NCI-H2171 treated with DMSO at 0.1 percent for 48 hours (cell line): ENCODE measurements at places on chromosomes 7 and 10.

- DNase-seq = no peak
These were observed 1.3 kb upstream of the ITPRIP start for GRCh38 chr10:104339469-104340110.

GRCh38 chr7:1979591-1980560 lies 252.9 kb downstream of the MAD1L1 start:
- DNase-seq = no peak

DNA sequence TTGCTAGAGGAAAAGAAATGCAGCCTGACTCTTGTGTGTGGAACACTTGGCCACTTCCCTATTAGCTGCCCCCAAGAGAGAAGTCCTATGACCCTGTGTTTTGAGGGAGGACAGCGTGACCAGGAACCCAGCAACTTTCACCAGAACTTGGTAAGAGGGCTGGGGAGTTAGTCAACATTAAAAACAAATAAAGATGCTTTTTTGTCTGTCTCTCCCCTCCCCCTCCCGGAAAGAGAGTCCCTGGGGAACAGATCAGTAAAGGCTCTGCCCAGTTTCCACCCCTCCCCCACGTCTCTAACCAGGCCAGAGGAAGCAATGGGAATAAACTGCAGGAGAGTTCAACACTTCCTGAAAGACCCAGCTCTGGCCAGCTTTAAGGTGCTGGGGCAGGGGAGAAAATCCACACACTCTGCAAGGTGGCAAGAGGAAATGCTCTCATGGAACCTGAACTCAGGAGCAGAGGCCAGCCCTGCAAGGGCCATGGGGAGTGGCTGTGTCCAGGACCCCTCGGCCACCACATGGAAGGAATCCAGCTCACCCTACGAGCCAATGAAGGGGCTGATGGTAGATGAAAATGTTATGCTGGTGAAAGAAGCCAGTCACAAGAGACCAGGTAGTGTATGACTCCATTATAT lies 21.5 kb downstream of the SH3PXD2A start:
- no peak for DNase-seq

DNA sequence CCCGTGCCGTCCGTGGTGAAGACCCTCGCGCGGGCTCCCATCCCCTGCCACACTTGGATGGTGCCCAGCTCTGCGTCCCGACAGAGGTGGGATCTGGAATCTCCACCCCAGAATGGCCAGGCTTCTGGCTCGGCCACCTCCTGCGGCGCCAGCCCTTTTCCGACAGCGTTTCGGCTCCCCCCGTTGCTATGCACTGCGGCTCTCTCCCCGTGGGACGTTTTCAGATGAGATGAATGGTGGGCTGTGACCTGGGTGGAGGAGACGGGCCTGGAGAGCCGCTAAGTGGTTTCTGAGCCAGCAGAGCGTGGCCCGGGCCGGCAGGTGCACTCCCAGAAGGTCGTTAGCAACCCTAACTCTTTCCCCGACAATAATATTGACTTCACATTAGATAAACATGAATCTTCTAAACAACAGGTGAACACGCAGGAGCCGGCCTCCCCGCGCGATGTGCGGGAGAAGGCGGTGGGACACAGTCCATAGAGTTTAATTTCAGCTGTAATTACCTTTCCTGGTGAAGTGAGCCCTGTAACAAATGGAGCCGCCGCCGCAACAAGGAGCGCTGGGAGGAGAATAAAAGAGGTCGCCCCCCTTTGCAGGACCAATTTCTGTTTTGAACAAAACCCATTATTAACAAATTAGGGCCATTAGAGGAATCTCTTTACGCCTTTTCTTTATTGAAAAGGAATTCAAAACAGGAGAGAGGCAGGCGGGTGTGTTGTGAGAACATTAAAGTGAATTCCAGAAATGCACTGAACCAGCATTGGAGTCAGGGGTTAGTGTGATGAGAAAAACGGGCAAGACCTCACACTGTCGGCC lies 294.3 kb upstream of the PFKP start:
- no peak for DNase-seq

DNA sequence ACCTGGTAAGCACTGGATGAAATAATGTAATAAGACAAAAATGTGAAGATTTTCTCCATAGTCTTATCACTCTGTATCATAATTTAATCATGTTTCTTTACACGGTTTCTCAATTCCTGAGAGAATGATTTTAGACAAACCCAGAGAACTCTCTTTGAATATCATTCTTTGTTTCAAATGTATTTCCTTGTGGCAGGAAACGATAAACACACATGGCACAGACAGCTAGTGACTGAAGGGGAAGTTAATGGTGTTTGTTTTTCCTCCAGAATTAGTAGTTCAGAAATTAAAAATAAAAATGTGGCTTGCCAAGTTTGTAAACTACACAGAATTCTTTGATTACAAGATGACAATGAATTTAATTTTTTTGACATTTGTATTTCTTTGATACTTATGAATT lies 163.7 kb upstream of the PRPS1L1 start:
- no peak for DNase-seq

- DNase-seq = no peak
These were observed 49.8 kb downstream of the CNOT4 start for GRCh38 chr7:135459951-135460567.

GRCh38 chr7:25392588-25393338 lies 164.5 kb upstream of the NPVF start:
- no peak for DNase-seq

GRCh38 chr7:94335586-94335985 lies 59.1 kb upstream of the COL1A2 start:
- no peak for DNase-seq

GRCh38 chr10:3402187-3402751 lies 229.7 kb upstream of the PITRM1 start:
- no peak for DNase-seq

DNA sequence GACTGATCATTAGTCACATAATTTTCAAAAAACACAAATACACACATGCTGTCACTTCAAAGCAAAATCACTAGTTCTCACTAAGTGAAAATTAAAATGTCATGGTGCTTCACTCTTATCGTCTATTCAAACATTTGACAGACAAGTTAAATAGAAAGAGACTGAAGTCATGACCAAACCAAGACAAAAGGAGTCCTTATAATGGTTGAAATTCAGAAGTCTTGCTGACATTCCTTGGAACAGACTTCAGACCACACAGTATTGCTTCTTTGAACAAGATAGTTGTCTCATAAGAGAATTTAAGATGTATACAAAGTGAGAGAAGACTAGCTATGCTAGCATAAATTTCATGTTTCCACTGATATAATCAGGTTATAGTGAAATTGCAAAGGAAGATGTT lies 119.5 kb downstream of the SEMA3D start:
- no peak for DNase-seq

- no peak for DNase-seq
These were observed 12.2 kb upstream of the CLEC2L start for GRCh38 chr7:139511315-139511714.

DNA sequence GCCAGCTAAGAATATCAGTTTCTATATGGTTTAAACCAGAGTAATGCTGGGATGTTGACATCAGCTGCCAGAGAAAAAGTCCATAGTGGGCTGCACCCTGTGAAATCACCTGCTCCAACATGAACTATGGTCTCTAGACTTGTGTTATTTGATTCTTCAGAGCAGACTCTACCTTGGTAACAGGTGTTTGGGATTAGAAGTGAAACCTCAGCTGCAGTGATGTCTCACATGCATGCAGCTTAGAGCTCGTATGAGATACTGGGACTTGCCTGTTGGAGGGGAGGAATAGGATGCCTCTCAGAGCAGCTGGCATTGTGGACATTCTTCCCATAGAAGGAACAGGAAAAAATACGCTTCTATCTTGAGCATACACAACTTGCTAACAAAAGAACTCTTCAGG lies 287.1 kb upstream of the CSTF2T start:
- DNase-seq = no peak

GRCh38 chr7:7577888-7578287 lies 11.2 kb downstream of the MIOS start:
- DNase-seq = no peak

GRCh38 chr10:124864421-124865193 lies 63.0 kb downstream of the ABRAXAS2 start:
- peak; percentile 29 for DNase-seq

GRCh38 chr10:112140110-112140970 lies 43.2 kb downstream of the GPAM start:
- DNase-seq = peak; percentile 42

DNA sequence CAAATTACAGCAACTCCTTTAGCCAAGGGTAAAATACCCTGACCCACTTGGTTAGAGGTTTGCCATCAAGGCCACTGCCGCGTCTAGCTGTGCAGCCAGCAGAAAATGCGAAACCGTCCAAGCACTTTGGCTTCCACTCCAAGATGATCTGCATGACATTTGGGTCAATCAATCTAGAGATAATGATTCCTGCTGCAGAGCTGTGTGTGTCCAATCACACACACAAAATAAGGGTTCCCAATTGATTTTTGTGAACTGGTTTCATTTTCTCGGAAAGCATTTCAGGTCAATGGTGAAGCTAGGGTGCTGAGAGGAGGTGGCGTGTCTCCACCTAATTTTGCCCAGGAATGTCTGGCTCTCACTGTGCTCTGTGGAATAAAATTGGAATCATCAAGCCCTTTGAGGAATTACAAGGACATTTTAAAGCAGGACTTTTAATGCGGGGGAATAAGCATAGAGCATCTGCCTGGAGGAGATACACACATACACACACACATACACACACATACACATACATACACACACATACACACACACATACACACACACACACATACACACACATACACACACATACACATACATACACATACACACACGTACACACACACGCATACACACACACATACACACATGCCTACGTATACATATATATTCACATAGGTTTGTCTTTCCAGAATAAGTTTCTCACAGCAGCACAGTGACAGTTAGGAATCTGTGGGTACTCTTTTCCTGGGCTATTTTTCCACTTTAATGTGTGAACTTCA lies 59.5 kb downstream of the ACADSB start:
- no peak for DNase-seq

GRCh38 chr10:99329304-99329553 lies at the start of gene CNNM1:
Gene CNNM1, plus strand, starts transcription at chr10:99329356. Its CDS starts 32 bp downstream, at chr10:99329388.
- DNase-seq = peak; percentile 62

DNA sequence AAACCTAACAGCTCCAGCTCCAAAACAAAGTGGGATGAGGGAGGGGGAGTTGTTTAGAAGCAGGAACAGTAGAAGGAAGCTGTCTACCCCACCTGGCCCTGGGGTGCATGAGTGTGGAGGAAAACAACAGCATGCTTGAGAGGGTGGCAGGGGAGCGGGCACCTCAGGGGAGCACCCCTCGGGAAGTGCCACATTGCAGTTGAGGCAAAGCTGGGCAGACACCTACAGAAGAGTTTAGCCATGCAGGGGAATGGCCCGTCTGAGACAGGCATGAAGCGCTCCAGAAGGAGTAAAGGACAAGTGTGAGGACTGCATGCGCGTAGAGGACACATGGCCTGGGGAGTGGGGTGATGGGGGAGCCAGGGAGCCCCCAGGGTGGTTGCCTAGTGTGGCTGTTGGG lies 18.1 kb downstream of the CHAT start:
- DNase-seq = no peak

GRCh38 chr10:30589441-30589840 lies 40.1 kb downstream of the LYZL2 start:
- DNase-seq = no peak

GRCh38 chr10:16001581-16001980 lies 141.3 kb upstream of the MINDY3 start:
- DNase-seq = no peak

DNA sequence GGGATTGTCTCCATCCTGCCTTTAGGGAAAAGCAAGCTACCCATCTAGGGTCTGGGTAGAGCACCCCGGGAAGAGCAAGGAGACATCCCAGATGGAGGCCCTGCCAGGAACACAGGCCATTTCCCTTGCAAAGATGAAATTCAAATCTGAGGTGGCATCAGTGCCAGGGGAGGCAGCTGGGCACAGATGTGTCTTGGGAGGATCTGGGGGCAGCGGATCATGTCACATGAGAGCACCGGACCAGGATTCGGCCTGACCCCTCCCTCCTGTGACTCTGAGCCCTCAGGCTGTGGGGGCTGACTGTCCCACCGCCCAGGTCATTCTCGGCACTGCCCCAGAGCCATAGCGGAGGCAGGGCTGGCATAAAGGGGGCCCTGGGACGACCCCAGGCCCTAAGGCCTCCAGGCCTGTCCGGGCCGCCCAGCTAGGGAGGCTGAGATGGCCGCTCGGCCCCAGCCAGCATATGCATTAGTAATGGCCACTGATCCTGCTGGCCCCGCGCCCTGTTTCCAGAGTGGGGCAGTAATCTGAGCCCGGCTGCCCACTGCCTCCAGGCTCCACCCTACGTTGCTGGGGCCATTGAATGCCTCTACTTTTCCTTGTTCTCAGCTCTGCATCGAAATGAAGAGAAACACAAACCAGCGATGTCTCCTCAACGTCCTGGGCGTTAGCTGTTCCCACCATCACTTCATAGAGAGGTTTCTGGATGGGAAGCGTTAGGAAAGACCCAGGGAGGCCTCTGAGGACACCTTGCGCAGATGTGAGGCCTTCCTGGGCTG lies 148.5 kb downstream of the UBE2H start:
- no peak for DNase-seq

- DNase-seq = no peak
These were observed 63.1 kb downstream of the FZD1 start for GRCh38 chr7:91327346-91327745.

- DNase-seq = peak; percentile 27
These were observed 271.7 kb downstream of the TCF7L2 start for GRCh38 chr10:113221756-113222168.

GRCh38 chr10:10589540-10590303 lies 427.9 kb upstream of the CELF2 start:
- no peak for DNase-seq
